Activated CD8-positive, alpha-beta memory T cell treated with anti-CD3 and anti-CD28 coated beads for 4 hours (primary cell): ENCODE measurements at places on chromosomes 7 and 10.

- DNase-seq = no peak
Measured at GRCh38 chr10:62843600-62843999, 27.4 kb upstream of the EGR2 start.

- no peak for DNase-seq
Measured at GRCh38 chr10:112807013-112807412, 143.0 kb upstream of the TCF7L2 start.

GRCh38 chr7:45657890-45658715 lies 83.9 kb downstream of the ADCY1 start:
- DNase-seq = no peak

DNA sequence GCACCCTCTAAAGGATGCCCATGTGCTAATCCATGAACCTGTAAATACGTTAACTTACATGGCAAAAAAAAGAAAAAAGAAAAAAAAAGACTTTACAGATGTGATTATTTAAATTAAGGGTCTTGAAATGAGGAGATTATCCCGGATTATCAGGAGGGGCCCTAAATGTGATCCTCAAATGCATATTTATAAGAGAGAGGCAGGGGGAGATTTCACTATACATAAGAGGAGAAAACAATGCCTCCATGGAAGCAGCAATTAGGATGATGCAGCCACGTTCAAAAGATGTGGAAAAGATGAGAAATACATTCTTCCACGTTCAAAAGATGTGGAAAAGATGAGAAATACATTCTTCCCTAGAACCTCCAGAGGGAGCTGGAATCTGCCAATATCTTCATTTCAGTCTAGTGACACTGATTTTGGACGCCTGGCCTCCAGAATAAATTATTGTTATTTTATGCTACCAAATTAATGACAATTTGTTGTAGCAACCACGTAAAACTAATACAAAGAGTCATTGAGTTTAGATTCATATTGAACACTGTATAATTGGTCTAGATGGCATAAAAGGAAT lies 328.4 kb upstream of the GNAI1 start:
- no peak for DNase-seq

DNA sequence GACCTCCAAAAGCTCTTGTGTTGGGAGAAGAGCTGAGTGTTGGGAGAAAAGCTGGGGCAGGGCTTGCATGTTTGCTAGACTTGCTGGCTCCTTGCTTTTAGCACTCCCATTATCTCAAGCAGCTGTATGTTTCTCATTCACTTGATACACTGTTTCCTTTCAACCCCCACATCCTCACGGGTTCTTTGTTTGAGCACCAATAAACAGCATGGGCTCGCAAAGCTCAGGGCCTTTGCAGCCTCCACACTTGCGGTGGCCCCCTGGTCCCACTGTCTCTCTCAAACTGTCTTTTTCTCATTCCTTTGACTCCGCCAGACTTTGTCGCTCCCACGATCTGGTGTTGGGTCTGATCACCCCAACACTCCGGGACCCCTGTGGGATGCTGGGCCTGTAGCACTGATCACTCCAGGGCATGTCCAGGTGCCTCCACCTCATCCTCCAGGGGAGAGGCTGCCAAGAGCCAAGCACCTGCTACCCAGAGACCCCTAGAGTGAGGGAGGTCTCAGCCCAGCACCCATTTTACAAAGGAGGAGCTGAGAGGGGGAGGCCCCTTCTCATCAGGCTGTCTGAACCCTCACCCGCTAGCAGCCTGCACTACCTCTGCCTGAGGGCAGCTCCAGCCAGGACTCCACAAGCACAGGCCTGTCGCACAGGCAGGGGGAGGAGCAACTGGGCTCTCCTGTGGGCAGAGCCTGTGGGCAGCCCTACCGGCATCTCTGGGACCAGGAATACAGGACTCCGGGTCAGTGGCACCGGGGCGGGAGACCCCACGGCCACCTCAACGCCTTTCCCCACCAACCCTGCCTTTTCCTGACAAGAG lies 49.1 kb upstream of the MSMB start:
- no peak for DNase-seq

DNA sequence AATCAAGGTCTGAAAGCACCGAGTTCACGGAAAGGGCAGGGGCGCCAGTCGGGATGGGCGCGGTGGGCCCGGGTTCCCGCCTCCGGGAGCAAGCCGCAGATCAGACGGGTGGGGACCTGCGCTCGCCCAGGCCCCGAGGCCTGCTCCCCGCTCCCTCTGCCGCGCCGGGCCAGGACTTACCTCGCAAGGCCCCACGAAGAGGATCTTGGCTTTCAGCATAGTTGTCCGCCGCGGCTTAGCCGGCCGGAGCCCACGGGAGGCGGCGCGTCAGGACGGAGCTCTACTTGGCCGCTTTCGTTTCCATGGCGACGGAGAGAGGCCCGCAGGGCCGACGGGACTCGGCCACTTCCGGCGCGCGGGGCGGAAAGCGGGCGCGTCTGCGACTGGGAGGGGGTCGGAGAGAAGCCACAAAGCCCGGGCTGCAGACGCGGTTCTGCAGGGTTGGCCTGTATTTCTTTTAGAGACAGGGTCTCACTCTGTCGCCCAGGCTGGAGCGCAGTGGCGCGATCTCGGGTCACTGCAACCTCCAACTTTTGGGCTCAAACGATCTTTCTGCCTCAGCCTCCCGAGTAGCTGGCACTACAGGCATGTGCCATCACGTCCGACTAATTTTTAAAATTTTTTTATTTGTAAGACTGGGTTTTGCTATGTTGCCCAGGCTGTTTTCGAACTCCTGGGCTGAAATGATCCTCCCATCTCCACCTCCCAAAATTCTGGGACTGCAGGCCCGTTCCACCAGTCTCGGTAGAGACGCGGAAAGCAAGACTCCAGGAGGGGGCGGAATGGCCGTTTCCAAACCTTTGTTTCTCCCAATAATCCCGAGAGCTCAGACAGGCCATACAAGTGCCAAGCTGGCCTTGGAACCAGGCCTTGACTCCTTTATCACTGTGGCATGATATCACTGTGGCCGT lies at the start of gene IFT22:
IFT22 (minus strand) TSS at position 322 of the 911 bp plus-strand sequence; CDS start at position 219, 103 bp downstream.
- DNase-seq = peak; percentile 68

DNA sequence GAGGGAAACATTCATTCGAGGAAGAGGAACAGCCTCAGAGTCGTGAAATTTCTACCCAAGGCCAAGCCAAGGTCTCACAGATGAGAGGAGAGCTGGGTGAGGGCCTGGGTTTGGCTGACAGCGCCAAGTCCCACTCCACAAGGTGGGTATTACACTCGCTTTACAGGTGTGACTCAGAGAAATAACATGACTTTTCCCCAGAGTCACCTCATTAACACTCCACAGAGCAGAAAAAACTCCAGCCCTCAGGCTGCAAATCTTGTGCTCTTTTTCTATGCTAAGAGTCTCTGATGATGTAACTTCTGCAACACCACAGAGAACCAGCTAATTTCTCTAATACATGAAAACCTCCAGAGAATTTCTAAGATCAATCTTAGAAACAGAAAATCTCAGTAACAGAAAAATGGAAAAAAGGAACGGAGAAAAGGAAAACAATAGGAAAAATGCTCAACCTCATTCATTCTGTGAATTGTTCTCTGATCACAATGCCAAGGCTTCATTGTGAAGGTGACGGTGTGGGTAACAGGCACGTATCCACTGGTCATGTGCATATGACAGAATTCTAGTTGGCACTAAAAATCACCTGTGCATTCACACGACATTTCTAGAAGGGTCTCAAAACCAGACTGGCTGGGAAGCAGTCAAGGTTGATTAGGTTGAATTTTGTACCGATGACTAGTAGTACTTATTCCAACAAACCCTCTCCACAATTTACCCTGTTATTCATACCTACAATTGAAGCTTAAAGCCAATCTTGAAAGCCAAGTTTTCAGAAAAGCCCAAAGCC lies 20.3 kb downstream of the YWHAG start:
- no peak for DNase-seq

GRCh38 chr10:114373631-114374030 lies 30.7 kb downstream of the AFAP1L2 start:
- DNase-seq = no peak

- DNase-seq = no peak
Measured at GRCh38 chr10:97067716-97068391, 117.9 kb downstream of the SLIT1 start.

DNA sequence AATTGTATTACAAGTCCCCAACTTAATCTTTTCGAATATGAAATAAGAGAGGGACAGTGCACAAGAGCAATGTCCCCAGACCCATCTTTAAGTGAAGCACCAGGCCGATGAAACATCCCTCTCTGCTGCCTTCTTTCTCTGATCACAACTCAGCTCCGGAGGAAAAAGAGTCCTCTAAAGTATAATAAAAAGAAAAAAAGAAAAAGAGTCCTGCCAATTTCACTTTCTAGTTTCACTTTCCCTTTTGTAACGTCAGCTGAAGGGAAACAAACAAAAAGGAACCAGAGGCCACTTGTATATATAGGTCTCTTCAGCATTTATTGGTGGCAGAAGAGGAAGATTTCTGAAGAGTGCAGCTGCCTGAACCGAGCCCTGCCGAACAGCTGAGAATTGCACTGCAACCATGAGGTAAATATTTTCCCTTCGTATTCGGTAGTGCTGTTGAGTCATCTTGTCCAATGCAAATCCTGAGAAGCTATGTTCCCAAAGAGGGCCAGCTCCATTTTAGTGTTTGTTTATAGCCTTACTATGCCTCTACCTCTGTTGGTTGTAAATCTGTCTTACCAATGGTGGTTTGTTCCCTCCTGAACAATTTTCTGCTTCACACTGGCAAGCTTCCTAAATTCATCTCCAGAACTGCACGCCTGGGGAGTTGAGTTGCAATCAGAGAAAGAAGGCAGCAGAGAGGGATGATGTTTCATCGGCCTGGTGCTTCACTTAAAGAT lies at the start of gene IFIT2:
IFIT2 (plus strand) TSS at position 326 of the 725 bp plus-strand sequence; CDS start at position 404, 78 bp downstream.
- no peak for DNase-seq

- DNase-seq = no peak
Measured at GRCh38 chr10:66780796-66781195, 145.0 kb upstream of the LRRTM3 start.

DNA sequence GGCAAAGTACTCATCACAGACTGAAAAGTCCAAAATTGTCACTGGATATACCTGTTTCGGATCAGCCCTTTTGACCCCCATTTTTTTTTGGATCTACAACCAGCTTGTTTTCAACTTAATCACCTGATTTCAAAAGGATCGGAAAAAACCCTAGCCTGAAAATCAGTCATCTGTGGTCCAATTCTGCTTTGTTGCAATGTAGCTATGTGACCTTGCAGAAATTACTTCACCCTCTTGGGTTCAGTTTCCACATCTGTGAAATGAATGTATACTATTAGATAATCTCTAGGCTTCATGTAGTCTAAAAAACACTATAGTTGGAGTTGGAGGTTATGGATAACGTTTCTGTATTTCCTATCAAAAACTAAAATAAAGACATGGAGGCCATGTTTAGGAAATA lies 37.1 kb downstream of the STEAP4 start:
- no peak for DNase-seq

- no peak for DNase-seq
Measured at GRCh38 chr7:76225379-76225778, 23.7 kb downstream of the SRRM3 start.

- no peak for DNase-seq
Measured at GRCh38 chr7:111238886-111239285, 148.0 kb downstream of the LRRN3 start.

DNA sequence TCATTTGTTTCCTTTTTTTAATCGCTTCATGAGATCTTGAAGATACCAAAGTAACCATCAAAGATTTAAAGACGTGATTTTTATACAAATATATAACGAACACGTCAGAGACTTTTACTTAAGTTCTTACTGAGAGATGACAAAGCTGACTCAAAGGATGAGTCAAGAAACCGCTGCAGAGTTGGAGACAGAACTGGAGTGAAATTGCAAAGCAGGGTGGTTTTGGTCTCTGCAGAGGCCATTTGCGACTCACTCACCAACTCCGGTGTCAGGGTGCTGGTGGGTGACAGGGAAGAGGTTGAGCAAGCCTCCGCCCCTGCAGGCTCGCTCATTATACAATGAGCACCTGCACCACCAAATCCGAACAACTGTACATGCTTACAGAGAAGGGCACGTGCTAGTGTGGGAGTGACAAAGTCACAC lies 75.2 kb downstream of the DNAJB6 start:
- DNase-seq = peak; percentile 18

GRCh38 chr7:116730097-116731022 lies 58.4 kb downstream of the MET start:
- DNase-seq = no peak

- no peak for DNase-seq
Measured at GRCh38 chr7:74457007-74457406, 3.3 kb downstream of the GTF2IRD1 start.

GRCh38 chr10:97977673-97978072 lies 52.7 kb downstream of the CRTAC1 start:
- no peak for DNase-seq

- no peak for DNase-seq
Measured at GRCh38 chr7:53603461-53603860, 568.0 kb downstream of the POM121L12 start.

DNA sequence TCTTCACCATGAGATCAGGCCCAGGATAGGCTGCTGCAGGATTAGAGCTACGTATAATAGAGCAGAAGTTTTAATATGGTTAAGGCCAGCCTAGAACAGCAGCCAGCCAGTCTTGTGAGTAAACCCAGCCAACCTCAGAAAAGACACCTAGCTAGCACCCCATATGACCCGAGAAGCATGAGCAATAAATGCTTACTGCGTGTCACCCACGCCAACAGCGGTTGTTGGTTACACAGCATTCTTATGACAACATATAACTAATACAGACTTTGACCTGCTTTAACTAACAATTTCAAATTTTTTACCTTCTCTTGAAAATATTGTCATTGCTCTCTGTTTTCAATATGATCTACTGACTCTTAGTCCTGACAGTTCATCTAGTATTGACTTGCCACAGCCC lies 105.7 kb downstream of the HBP1 start:
- no peak for DNase-seq

GRCh38 chr10:3787816-3788215 lies 2.8 kb upstream of the KLF6 start:
- DNase-seq = no peak

- no peak for DNase-seq
Measured at GRCh38 chr7:25238066-25238725, 9.9 kb upstream of the NPVF start.

DNA sequence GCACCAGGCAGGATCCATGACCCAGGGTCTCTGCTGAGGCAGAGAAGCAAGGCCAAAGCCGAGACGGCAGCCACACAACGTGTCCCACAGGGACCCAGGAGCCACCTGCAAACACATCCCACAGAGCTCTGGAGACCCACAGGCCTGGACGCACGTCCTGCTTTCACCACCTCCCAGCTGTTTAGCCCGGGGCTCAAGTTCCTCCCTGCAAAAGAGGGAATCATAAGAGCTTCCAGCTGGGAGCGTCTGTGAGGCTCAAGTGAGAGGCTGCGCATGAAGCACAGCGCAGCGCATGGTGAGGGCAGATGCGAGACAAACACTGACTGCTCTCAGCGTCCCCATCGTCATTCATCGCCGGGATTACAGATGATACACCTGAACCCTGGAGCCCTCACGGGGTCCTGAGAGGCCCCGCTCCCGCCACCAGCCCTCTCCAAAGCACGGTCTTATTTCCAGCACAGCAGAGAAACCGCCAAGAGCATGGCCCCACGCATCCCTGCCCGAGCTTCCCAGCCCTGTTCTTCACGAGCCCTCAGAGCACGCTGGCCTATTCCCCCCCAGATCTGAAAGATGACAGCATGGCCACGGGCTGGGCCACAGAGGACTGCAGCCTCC lies 88.7 kb downstream of the MAD1L1 start:
- no peak for DNase-seq

- no peak for DNase-seq
Measured at GRCh38 chr10:112352044-112352443, 21.9 kb upstream of the ACSL5 start.
